ENCODE measurements at places on chromosomes 1 and 21. TPM values are rescaled to one million over a fixed set of nuclear protein-coding genes. Genes with fewer than 3 reads are reported as not detected.

The PRR9 gene
- 1.2 TPM for total RNA-seq

The OR2T11 gene
- not detected for total RNA-seq

The FAAP20 gene
- 24.3 TPM for total RNA-seq

The HSPB7 gene
- total RNA-seq: 1,229 TPM

The LCE2A gene
- total RNA-seq: not detected

The FAM229A gene
- 0.89 TPM for total RNA-seq

The CCT3 gene
- 146 TPM for total RNA-seq

Data from right atrium auricular region (tissue), 2 donors.